ENCODE measurements at places on chromosomes 4 and X.
A peak's percentile ranks its signal among the peaks of the same experiment; 100 is the strongest.

DNA sequence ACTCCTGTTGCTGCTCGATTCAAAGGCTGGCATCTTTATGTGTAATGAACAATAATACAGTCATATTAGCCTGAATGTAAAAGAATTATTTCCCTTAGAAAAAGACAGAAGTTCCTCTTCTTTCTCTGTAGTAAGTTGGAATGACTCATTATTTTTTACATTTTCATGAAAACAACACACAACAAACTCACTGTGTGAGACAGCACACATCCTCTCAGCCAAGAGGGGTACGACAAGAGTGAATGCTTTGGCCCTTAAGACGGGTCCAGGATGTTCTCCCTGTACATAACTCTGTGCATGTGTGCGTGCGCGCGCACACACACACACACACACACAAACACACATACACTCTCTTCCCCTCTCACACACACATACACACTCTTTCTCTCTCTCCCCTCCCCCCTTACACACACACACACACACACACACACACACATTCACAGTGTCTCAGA is 72.8 kb downstream of the MANBA start:
- DNase-seq, result no peak

GRCh38 chr4:15956179-15956850 is 6.7 kb downstream of the FGFBP2 start:
- DNase-seq, result peak; percentile 77

GRCh38 chr4:189053621-189054020 is 887.1 kb upstream of the FRG1 start:
- no peak for DNase-seq

DNA sequence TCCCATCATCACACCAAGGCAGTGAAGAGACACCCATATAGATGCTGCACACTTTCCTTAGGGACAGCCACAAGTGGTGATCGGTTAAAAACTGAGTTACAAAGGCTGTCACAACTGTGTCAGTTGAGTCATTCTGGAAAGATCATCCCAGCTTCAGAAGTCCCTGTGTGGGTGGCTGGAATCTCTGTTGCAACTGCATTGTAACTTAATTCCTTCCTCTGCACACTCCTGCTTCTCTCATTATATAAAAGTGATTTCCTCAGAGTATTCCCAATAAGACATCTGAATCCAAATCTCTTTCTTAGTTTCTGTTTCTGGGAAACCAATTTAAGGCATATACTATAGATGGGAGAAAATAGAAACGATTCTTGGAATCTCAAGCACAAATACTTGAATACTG is 88.1 kb downstream of the FSTL5 start:
- no peak for DNase-seq

DNA sequence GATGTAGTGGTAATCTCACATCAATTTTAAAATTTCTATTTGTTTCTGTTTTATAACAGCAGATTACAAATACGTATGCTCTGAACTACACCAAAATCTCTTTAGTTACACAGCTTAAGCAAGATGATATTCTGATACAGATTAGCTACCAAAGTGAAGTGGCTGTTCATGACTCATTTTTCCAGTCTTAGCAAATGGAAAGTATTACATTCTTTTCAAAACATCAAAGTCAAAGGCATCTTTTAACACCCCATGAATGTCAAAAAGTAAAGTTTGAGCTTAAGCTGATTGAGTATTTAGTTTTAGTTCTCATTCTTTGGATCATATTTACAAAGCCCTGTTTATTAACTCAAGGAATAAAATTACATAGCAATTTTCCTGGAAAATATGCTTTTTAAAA is 6.6 kb upstream of the HPGDS start:
- no peak for DNase-seq

- no peak for DNase-seq
Observed at GRCh38 chr4:7698584-7698983, 241.1 kb downstream of the AFAP1 start.

DNA sequence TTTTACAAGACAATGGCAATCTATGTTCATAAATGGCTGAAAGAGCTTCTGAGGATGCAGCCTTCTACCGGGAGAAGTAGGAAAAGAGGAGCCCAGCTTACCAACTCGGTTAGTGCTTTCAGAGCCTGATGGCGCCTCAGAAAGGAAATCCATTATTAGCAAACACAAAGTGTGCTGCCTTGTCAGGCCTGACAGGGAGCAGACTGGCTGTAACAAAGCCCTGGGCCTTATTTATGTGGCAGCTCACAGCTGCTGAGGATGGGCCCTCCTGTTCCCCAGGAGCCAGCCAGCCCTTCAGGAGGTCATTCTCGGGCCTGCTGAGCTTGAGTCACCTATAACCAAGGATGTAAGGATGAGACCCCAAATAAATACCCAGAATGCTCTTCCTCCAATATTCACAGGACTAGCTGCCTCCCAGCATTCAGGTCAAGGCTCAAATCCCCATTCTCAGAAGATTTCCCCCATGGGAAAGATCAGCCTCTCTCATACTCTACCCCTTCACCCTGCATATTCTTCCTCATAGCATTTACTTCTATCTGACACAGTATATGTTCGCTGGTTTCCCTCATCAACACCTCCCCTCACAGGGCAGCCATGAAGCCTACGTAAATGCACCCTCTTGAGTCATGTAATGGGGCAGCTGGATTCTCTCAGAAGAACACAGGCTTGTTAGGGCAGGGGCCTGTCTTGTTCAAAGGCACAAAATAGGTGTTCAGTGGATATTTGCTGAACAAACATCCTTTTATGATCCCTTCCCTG is 227.0 kb upstream of the RASGEF1B start:
- DNase-seq, result no peak
